ENCODE measurements at places on chromosomes 5 and 9. TPM values are rescaled to one million over a fixed set of nuclear protein-coding genes. Genes with fewer than 3 reads are reported as not detected.
A peak's percentile ranks its signal among the peaks of the same experiment; 100 is the strongest.

DNA sequence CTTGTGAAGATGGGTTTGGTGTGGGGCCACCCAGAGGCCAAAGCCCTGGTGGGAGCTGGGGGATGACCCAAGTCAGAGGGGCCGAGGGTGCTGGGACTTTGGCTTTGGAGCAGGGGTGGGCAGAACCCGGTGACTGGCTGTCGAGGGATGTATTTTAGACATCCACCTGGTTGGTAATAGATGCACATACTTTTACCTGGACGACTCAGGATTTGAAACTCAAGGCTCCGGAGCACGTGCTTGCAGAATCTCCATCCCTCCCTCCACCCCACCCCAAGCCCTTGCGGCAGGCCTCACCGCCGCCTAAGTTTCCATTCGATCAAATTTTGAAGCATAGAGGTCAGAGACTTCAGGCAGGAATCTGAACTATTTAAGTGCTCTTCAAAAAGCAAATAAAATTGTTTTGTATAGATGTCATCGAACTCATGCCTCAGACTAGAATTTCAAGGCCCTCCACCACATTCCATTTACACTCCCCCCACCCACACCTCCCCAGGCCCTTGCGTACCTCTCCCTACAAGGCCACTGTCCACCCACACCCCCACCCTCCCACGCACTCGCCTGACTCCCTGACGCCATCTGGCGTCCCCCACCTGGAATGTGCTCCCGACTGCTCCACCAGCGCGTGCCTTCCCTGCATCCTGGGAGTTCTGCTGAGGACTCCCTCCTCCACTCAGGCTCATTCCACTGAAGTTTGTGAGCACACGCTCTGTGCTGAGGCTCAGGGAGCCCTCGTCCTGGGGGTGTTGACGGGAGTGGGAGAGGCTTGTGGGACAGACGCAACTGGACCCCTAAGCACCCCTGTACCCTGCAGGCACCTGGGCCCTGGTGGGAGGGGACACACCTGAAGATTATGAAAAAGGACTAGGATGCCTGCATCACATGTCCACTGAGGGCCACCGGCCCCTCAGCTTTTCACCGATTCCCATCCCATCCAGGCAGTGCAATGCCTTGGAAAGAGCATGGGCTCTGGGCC, 56.4 kb upstream of the RPL26L1 start:
- DNase-seq, result peak; percentile 51

GRCh38 chr5:172765766-172766286, 5.2 kb downstream of the DUSP1 start:
- DNase-seq, result no peak

The SLC25A25 gene
- total RNA-seq, result 30.1 TPM

DNA sequence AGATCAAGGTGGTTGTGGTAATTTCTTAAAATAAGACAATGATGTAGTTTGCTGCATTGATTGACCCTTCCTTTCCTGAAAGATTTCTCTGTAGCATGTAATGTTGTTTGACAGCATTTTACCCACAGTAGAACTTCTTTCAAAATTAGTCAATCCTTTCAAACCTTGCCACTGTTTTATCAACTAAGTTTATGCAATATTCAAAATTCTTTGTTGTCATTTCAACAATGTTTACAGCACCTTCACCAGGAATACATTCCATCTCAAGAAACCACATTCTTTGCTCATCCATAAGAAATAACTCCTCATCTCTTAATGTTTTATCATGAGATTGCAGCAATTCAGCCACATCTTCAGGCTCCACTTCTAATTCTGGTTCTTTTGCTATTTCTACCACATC, 43.8 kb downstream of the NR2F1 start:
- no peak for DNase-seq

GRCh38 chr5:176542596-176543427, 5.6 kb upstream of the RNF44 start:
- DNase-seq, result no peak

The OTP gene
- not detected for total RNA-seq

DNA sequence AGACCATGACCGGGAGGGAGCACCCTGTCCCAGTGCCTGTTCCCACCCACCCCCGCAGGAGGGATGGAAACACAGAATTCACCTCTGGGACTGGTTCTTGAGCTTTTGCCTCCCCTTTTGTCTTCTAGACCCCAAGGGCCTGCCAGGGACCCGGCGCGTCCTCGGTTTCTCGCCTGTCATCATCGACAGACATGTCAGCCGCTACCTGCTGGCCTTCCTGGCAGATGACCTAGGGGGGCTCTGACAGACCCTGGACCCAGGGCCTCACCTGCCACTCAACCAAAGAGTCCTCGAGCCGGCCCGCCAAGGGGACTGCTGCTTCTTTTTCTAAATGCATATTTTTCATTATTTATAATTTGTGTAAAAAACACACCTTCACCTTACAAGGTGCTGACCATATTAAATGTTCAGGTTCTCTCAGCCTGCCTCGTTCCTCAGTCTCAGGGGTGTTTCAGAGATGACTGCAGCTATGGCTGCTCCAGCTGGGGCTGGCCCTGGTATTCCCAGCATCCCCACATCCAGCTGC, 16.9 kb downstream of the CARD19 start:
- no peak for DNase-seq

Data from thoracic aorta (tissue), 2 donors.